Upper lobe of right lung (tissue), 1 donor: ENCODE measurements at places on chromosomes 2 and 18.

- H3K27ac ChIP-seq = no peak overlapping the region
- no peak overlapping the region for H3K4me3 ChIP-seq
- no peaks in the 10 kb centered on the region for H3K4me1 ChIP-seq
- H3K36me3 ChIP-seq = no peaks in the 10 kb centered on the region
- no peak for DNase-seq
- H3K27me3 ChIP-seq = no peaks in the 10 kb centered on the region
Measured at GRCh38 chr2:141554810-141555209, 576.0 kb downstream of the LRP1B start.

- no peak overlapping the region for H3K4me3 ChIP-seq
- H3K4me1 ChIP-seq = no peaks in the 10 kb centered on the region
- no peaks in the 10 kb centered on the region for H3K27me3 ChIP-seq
Measured at GRCh38 chr2:85371045-85371444, 16.5 kb downstream of the ELMOD3 start.

DNA sequence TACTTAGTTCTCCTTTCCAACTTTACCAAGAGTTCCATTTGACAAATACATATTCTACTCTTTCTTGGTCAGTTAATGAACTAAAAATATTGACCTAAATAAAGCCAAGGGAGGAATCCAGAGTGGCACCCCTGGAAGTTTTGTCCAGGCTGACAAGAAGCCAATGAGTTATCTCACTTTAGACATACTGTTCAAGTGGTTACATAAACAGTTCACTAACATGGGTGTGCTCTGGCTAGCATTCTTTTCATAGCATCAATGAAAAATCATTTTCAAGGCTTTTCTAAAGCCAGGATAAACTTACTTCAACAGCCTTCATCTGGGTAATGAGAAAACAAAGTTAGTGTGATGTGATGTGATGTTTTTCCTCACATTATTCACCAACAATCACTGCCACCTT, 649.4 kb downstream of the TDRD15 start:
- no peak overlapping the region for H3K27ac ChIP-seq
- H3K4me3 ChIP-seq = no peak overlapping the region
- H3K27me3 ChIP-seq = no peaks in the 10 kb centered on the region
- DNase-seq = no peak
- H3K4me1 ChIP-seq = no peaks in the 10 kb centered on the region

DNA sequence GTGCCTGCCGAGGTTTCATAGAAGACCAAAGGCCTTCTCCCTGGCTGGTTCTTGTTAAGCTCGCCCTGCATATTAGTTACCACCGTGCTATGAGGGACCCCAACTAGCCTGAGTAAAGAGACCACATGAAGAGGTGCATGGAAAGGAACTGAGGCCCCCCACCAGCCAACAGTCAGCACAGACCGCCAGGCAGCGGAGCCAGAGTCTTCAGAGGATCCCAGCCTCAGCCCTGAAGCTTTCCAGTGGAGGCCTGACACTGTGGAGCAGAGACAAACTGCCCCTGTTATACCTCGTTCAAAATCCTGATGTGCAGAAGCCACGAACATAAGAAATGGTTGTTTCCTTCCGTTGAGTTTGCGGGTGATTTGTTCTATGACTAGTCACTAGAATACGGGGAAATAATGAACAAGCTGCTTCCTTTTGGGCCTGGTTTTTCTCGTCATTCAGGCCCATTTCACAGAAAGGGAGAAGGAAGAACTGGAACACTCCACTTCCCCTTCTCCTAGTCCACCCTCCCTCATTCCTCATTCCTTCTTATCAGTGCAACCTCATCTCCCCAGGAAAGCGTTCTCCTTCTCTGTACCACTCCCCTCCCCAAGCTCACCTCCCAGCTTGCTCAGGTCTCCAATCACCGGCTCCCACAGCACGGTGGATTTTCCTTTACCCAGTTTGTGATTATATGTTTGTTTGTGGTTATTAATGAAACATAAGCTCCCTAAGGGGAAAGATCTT, 3.0 kb upstream of the GLI2 start:
- H3K36me3 ChIP-seq = no peaks in the 10 kb centered on the region
- DNase-seq = no peak
- H3K27ac ChIP-seq = peak overlapping the region; percentile 24

DNA sequence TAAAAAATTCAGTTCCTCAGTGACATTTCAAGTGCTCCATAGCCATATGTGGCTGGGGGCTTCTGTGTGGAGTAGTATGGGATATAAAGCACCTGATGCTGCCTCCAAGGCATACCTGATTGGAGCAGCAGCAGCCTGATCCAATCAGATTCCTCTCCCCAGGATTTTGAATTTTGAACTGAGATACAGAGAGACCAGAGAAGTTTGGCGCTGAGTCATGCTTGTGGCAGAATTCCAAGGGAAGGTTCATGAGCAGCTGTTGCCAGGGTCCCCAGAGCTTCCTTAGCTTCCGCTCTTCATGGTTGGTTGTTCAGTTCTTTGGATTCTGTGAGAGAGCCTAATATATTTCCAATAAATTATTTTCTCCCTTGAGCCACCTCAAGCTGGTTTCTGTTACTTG, 29.0 kb upstream of the CFAP36 start:
- no peaks in the 10 kb centered on the region for H3K27me3 ChIP-seq
- no peaks in the 10 kb centered on the region for H3K4me1 ChIP-seq

GRCh38 chr2:171524018-171524401, 1.7 kb downstream of the CYBRD1 start:
- peak overlapping the region; percentile 91 for H3K27ac ChIP-seq
- no peaks in the 10 kb centered on the region for H3K36me3 ChIP-seq
- DNase-seq = no peak

DNA sequence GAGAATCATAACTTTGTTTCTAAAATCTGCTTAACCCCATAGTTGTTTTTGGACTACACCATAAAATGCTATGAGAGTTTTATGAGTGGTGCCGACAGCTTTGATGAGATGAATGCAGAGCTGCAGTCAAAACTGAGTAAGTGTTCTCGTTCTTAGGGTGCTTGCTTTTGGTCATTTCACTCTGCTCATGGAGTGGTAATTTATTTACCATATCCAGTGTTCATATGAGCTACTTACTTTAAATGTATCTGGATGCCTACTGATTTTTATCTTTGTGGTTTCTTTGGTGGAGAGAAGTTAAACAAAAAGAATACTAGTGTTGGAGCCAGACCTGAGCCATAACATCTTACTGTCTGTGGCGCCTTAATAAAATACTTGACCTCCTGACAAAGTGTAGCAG, 16.4 kb downstream of the NDC80 start:
- H3K27ac ChIP-seq = no peak overlapping the region
- no peak overlapping the region for H3K4me3 ChIP-seq
- H3K36me3 ChIP-seq = no peaks in the 10 kb centered on the region
- H3K27me3 ChIP-seq = no peaks in the 10 kb centered on the region
- no peak for DNase-seq
